ENCODE measurements at places on chromosomes 7 and 10. TPM values are rescaled to one million over a fixed set of nuclear protein-coding genes. Genes with fewer than 3 reads are reported as not detected.

ASB10 gene
- not detected for total RNA-seq

SPAM1 gene
- not detected for total RNA-seq

OR2A7 gene
- 0.23 TPM for total RNA-seq

NODAL gene
- not detected for total RNA-seq

ANKRD30A gene
- total RNA-seq = not detected

RNLS gene
- total RNA-seq = 6.7 TPM

LRRD1 gene
- under 0.01 TPM for total RNA-seq

DNAH11 gene
- total RNA-seq = 0.59 TPM

OR13A1 gene
- not detected for total RNA-seq

UPK3BL2 gene
- 2.2 TPM for total RNA-seq
